ENCODE measurements at places on chromosomes 16 and 17. TPM values are rescaled to one million over a fixed set of nuclear protein-coding genes. Genes with fewer than 3 reads are reported as not detected.

DNA sequence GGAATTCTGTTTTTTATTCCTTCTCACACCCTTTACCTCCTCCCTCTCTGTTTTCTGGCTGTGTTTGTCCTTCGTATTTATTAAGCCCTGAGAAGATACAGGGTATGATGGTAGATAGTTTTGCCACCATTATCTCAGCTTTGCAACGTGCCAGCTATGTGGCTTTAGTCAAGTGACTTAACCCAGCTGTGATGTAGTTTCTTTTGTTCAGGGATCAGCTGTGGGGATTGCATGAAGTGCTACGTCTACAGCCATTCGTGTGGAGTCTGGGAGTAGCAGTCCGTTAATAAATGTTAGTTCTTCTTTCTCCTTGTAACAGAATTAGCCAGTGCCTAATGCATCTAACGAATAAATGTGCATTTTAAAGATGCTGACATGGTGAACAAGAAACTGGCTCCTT lies 128.4 kb downstream of the HAPSTR1 start:
- no peak for DNase-seq

DNA sequence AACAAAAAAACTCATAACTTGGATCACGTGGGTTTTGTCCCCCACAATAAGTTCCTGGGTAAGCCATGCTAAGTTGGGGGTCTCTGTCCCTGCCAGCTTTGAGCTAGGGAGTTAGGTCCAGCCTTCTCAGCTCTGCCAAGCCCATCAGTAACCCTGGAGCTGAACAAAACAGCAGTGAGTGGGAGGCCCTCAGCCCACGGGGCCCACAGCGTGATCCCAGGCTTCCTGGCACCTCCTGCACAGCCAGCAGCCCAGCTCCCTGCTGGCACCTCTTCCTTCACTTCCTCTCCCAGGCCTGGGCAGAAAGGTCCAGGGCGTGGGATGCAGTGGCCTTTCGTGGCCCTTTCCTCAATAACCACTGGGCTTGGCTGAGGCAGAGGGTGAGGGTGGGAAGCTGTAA lies 35.5 kb upstream of the CDC42EP4 start:
- no peak for DNase-seq

The KPNB1 gene
- total RNA-seq = 599 TPM

DNA sequence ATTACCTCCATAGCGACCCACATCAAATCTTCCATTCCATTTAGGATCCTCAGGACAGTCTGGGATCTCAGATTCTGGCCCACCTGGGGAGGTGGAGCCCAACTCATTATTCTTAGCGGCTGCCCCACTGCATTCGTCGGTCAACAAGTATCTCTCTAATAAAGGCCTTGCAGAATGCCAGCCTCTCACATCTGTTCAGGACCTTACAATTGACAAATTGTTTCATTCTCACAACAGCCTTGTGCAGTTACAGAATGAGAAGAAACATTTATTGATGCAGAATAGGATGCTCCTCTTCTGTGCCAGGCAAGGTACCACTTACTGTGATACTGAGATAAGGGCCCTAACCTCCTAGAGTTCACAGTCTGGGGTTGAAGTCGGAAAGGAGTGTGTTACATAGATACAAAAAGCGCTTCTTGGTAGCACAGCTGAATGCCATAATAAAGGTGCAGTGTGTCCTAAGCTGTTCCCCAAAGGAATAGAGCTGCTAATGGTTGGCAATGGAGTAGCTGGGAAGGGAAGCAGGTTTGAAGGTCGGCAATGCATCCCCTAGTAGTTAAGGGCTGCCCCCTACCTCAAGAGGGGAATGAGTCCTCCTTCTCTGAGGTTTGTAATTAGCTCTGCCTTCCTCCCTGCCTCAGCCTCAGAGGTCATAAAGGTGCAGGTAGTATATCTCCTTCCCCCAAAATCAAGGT lies 2.3 kb upstream of the MPP2 start:
- DNase-seq = no peak

- DNase-seq = no peak
These were observed 69.7 kb downstream of the IL21R start for GRCh38 chr16:27471661-27472060.

All from GM23338 (cell line).